Pons (tissue), 1 donor: ENCODE measurements at places on chromosomes 2 and 18.

DNA sequence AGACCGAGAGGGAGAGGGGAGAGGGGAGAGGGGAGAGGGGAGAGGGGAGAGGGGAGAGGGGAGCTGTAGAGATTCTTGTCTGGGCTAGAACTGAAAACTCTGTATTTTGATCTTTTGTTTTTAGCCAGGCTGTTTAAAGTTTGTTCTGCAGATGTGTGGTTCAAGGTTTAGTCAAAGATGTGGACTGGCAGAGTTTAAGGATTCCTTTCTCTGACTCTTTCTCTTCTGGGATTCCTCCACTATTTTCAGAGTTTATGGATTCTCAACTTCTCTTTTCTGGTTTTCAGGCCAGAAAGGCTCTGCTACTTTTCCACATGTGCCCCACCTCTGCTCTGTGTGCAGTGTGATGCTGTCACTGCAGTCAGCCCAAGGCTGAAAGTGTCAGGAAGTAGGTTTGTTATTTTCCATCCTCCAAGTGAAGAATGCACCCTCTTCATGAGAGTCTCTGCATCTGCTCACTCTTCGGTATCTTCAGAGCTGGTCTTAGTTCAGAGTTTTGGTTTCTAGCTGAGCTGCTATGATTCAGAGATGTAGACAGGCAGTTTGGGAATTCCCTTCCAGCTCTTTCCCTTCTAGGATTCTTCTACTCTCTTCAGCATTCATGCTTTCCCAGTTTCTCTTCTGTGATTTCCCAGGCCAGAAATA is 130.9 kb upstream of the SMAD7 start:
- DNase-seq, result no peak

DNA sequence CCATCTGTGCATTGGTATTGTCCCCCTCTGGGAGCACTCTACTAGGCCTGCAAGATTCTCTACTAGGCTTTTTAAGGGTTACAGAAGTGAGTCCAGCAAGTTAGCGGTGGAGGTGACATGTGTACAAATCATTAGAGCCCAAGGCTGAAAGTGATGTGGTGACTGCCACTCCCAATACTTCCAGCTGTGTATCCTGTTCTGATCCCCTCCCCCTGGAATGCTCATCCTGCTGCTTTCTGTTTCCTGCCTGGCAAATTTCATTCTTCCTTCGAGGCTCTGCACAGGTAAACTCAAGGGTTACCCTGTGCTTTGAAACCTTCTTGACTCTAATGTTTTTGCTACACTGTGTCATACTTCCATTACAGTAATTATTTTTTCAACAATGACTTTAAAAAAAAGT is 258.5 kb upstream of the REV1 start:
- no peak for DNase-seq

DNA sequence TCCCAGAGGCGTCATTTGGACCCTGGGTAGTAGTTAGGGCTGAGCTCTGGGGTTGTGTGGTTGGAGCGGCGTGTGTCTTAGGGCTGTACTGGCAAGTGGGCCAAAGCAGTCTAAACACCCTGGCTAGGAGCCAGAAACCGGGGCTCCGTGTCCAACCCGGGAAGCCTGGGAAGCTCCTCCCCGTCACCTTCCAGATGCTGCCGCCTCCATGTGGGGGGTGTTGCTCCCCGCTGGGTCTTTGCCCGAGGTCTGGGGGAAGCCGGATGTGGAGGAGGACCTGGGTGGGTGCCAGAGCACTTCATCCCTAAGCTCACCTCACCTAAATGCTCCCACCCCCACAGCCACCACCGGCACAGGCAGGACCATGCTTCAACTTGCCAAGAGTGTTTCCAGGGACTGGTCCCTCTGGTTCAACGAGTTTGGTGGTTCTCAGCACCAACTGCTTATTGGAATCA is 25.4 kb downstream of the TET3 start:
- DNase-seq, result no peak

DNA sequence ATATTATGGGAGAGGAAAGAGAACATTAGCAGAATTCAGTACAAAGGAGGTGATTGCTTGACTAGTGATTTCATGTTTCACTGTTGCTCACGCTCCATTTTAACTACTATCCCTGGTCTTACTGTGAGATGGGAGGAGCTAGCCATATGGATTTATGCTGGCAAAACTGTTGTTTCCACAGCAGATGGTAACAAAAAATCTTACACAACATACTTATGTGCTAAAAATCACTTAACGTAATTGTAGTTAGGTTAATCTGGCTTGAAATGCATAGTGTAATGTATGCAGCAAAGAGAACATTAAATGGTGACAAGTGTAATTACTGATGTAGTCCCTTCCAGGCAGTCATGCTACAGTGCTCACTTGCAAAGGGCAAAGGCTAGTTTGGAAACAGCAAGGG is 155.6 kb upstream of the LYPD1 start:
- DNase-seq, result no peak

GRCh38 chr18:68925268-68925667 is 127.4 kb downstream of the CCDC102B start:
- DNase-seq, result no peak

- no peak for DNase-seq
These were observed 643.0 kb upstream of the FAM98A start for GRCh38 chr2:34241905-34242762.

- no peak for DNase-seq
These were observed 4.5 kb downstream of the NDUFV2 start for GRCh38 chr18:9106800-9107584.

DNA sequence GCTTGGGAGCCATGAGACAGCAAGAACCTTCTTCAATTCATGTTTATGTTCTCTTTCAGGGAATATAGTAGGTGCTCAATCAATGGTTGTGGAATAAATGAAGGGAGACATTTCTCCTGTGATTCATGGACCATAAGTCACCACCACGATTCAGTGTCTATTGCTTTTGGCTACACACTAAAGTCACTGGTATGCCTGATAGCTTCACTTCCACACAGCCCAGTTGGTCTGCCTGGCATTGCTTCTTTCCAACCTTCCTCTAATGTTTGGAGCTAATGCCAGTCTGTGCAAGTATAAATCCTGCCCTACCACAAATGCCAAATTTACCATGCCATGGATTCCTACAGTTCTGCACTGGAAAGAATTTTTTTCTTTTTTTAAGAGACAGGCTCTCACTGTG is 1.3 kb upstream of the CXCR1 start:
- no peak for DNase-seq

DNA sequence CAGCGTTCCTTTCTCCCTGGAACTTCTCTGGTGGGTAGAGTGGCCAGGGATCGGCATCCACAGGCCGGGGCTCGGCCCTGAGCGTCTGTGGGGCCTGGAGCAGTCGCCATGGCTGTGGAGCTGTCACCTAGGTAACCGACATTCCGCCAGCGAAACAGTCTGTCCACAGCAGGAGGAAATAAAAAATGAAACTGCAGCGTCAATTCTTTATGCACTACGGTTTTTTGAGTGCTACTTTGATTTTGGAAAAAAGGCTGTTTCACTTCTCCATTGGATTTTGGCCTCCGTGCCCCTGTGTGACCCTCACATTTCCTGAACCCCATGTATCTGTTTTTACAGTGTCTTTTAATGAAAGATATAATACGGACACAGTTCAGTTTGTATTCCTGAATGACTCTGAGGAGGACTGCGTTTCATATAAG is 163.4 kb downstream of the LDLRAD4 start:
- DNase-seq, result peak; percentile 68

DNA sequence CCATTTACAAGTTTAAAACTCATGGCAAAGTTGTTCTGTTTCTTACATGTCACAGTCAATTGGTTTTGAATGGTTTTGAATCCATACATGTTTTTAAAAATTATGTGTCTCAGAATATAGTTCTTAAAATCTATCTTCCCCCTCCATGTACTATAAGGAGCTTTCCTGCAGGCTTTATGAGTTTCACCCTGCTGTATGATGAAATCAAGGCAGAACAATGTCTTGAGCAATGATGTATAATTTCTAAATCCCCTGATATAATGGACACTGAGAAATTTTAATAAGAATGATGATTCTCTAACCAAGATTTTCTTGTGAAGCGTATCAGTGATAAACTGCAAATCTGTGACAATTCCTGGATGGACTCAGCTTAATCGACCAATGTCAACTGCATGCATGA is 10.6 kb upstream of the ZNF516 start:
- no peak for DNase-seq

GRCh38 chr2:46798041-46798440 is 117.6 kb downstream of the MCFD2 start:
- DNase-seq, result no peak

- DNase-seq, result peak; percentile 87
These were observed 50.3 kb downstream of the ARL4C start for GRCh38 chr2:234446404-234447076.

DNA sequence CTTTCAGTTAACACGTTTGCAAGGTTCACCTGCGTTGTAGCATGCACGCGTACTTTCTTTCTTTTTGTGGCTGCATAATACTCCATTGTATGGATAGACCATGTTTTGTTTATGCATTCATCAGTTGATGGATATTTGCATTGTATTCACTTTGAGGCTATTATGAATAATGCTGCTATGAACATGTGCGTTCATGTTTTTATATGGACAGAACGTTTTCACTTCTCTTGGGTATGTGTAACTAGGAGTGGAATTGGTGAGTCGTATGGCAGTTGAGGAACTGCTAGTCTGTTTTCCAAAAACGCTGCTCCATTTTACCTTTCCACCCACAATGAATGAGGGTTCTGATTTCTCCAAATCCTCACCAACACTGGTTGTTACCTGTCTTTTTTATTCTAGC is 244.3 kb downstream of the GLI2 start:
- DNase-seq, result no peak

DNA sequence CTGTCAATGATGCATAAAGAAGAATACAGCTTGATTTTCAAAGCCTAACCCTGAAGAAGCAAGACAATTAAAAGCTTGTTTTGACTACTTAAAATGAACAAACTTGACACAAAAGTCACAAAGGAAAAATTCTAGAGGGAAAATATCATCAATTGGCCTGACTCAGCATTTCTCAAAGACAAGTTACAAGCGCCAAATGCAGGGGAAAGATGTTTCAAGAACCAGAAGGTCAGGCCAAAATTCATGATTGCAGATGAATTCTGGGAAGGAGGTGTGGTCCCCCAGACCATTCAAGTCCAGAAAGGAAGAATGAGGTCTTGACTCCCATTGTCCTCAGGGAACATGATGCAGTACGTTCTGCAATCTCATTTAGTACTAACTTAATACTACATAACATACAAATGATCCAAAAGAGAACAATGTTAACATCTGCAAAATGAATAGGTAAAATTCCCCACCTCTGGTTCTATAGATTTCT is 64.5 kb downstream of the FAM210A start:
- DNase-seq, result no peak
